ENCODE measurements at places on chromosomes 2 and 18.

- DNase-seq, result no peak
Observed at GRCh38 chr18:47679864-47680263, 250.6 kb downstream of the SMAD2 start.

- no peak for DNase-seq
Observed at GRCh38 chr2:172398440-172398839, 28.9 kb upstream of the ITGA6 start.

- no peak for DNase-seq
Observed at GRCh38 chr2:36808386-36809068, 112.0 kb downstream of the VIT start.

GRCh38 chr2:106144621-106145331 is 49.3 kb downstream of the UXS1 start:
- peak; percentile 86 for DNase-seq

DNA sequence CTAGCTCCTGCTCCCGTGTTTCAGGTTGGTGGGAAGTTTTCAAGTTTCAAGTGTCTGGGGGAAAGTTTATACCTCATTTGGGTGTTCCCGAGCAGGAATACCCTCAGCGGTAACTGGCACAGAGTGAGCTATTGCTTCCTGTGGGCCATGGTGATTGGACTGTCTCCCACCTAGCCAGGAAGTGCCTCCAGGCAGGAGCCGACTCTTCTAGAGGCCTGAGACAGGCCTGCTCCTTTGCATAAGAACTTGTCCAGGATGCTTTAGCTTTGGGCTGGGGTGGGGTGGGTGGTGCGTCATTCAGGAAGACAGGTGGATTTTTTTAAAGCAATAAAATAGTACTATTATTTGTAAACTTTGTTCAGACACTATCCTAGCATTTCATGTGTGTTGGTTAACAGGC is 23.5 kb upstream of the DNMT3A start:
- DNase-seq, result no peak
